ENCODE measurements at places on chromosomes 7 and 10.
A peak's percentile ranks its signal among the peaks of the same experiment; 100 is the strongest.

DNA sequence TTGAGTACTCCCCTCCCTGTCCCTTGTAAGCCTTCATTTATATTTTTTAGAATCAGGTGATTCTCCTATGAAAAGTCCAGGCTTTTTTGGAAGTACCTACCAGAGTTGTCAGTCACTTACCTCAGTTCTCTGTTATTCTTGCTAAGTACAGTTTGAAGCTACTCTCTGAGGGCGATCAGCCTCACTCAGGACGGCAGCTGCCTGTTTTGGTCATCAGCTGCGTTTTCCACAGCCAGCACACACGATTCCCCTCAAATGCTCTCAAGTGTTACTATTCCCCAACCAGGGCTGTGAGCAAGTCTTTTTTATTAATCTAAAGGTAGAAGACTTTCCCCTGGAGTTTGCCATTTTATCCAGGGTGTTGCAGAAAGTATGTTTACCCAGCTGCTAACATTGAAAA lies 328.6 kb downstream of the SUGCT start:
- DNase-seq: no peak

- DNase-seq: no peak
These were observed 203.9 kb upstream of the GPR26 start for GRCh38 chr10:123462246-123462645.

DNA sequence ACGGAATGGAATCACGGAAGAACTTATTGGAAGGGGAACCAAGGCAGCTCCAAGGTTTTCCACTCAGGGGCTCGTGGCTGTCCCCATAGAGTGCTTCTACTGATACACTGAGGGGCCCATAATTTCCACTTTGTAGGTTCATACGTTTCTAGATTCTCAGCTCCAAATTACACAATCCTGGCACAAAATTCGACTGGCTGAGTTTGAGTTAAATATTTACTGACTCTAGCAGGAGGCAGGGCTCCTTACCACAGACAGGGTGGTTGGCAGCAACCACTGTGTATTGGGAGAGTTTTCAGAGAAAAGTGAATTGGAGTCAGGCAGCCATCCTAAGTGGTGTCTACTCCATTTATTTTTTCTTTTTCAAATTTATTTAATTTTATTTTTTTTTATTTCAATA lies 55.4 kb upstream of the SEC61G start:
- DNase-seq: no peak

DNA sequence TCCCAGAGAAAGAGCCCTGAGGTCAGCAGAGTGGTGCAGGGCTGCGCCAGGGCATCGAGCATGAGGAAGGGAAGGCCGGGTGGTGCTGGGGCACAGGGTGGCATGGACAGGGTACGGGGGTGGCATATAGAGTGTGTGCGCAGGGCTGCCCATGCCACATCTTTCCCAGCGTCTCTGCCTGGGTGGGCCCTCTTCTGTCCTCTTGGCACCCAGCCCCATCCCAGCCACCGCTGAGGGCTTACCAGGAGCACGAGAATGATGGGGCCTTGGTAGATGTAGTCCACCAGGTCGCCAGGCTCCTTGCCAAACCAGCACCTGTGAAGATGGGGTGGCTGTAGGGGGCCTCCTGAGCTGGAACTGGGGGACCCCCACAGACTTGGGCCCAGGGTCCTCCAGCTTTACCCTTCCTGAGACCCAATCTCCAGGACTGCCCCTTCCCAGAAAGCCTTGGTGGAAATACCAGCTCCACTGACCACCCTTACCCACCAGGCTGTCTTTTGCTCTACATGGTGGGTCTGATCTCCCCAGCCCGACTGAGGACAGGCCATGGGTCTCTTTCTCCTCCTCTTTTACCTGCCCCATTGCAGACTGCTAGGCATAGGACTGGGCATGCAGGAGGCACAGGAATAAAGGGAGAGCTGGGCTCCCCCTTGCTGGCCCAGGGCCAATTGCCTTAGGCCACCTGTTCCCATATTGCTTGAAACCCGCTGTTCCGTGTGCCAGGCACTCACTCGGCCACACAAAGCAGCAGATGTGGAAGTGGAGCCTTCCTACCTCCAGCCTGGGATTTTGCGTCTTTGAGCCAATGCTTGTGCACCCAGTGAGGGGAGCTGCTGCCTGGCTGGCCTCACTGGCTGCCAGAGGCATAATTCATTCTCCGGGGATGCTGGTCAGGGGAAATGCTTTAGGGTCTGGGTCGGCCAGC lies 21.7 kb downstream of the CRHR2 start:
- no peak for DNase-seq

- no peak for DNase-seq
These were observed 125.8 kb downstream of the ABLIM1 start for GRCh38 chr10:114532226-114532625.

- DNase-seq: no peak
These were observed 40.1 kb downstream of the PARP12 start for GRCh38 chr7:140022582-140023211.

DNA sequence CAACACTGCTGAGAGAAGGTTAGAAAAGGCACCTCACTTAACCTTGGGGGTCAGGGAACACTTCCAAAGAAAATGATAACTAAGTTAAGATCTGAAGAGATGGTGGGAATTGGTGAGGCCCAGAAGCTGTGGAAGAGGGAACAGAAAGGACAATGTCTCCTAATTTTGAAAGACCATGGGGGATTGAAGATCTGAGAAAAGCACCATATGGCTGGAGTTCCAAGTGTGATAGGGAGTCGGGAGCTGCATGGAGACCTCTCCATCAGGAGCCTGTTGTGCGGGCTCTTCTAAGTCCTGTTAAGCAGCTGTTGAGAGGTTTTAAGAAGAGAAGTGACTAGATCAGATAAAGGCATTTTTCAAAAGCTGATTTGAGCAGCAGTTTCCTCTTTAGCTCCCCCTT lies 254.3 kb downstream of the CDK14 start:
- DNase-seq: no peak

DNA sequence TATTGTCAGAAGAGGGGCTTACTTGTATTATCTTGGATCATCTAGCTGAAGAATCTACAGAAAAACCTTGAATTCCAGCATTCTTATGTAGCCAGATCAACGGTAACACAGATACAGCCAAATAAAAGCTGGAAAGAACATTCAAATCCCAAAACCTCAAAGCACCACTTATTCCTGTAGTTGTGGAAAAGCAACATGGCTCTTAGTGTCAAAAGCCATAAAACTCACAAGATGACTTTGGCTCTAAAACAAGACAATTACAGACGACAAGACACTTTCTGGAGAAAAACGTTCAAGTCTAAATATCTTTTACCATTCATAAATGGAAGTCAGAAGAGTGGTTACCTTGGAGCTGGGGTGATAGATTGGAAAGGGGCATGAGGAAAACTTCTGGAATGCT lies 173.0 kb downstream of the HERPUD2 start:
- no peak for DNase-seq

DNA sequence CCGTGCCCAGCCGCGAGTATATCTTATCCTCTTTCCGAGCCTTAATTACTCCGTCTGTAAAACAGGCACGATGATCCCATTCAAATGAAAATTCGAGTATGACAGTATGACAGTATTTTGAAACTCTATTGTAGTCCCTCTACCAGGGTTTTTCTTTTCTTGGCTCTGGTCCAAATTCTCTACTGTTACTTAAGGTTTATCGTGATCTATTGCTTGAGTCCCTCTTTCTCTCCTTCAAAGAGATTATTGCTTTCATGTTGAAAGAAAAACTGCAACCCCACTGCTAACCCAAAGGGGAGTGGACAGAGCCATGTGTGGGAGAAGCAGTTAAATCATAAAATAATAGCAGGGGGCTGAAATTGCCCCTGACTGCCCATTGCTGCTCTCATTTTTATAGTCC lies 1156.6 kb upstream of the AUTS2 start:
- no peak for DNase-seq

GRCh38 chr10:118276204-118276603 lies 65.9 kb downstream of the FAM204A start:
- DNase-seq: no peak

DNA sequence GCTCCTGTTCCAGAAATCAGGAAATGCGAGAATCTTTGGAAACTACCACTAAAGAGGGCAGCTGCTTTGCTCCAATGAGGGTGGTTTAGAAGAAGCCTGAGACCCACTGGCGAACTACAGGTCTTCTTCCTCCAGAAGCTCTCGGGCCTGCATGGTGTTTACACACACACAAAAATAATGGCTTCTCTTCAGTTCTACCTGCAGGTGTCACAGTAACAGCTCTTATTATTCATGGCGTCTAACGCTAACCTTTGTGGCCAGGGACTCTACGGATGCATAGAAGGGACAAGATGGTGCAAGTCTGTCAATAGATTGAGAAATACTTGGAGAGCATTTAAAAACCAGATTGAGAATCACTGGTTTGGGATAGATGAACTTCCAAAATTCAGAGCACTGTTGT lies 22.4 kb downstream of the GPR141 start:
- DNase-seq: no peak

DNA sequence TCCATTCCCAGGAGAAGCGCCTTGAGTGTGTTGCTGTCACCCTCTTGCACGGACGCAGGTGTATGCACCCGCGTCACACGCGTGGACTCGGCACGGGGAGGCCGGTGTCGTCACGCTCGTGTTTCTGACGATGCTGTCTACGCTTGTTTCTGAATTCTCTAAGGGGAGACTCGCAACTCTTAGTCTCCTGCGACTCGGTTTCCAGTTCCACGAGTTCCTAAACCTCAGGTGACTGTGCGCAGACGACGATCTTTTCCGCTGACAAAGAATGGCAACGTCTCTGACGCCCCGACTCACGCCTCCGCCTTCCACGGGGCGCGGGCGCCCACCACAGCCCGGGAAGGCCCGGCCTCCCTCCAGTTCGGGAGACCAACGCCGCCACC lies 579 bp downstream of the IDI1 start:
- no peak for DNase-seq

DNA sequence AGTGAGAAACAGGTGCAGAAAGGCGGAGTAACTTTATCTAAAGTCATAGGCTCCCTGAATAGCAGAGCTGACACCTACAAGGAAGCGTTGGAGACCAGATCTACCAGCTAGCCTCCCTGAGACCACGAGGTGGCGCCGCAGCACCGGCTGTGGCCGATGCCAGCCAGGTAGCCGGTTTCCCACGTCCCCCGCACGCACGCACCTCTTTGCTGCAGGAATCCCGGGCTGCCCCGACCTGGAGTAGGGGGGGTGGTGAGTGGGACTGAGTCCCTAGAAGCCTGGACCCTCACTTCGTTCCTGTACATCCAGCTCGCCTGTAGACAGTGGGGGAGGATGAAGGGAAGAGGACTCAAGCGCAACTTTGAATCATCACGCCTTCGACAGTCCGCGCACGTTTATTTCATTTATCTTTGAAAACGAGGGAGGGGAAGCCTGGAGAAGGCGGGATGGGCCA lies 3.7 kb downstream of the ELOVL3 start:
- DNase-seq: peak; percentile 86

DNA sequence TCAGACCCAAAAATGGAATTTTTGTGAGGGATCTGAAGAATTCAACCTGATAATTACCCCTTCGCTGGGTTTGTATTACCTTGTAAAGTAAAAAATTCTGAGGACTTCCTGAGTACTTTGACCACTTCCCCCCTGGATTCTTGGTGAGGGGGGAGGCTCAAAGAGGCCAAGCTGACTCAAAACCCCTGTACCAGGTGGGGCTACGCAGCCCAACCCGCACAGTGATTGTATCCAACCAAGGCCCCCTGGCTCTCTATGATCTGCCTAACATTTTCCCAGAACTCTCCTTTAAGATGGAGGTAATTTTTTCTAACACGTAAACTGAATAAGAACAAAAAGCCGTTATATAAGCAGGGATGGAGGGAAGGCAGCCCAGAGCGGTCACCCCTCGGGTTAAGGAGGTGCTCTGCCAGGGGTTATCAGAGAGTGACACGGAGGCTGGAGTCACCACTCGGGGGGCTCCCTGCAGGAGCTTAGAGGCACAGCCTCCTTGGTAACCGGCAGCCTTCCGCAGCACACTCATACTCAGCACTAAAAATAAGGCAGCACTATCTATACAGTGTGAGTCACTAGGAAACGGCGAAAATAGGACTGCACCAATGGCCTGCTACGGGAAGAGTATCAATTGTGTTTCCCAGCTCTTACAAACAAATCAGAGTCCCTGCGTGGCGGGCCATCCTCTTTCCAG lies 255.4 kb downstream of the ELMO1 start:
- DNase-seq: no peak

DNA sequence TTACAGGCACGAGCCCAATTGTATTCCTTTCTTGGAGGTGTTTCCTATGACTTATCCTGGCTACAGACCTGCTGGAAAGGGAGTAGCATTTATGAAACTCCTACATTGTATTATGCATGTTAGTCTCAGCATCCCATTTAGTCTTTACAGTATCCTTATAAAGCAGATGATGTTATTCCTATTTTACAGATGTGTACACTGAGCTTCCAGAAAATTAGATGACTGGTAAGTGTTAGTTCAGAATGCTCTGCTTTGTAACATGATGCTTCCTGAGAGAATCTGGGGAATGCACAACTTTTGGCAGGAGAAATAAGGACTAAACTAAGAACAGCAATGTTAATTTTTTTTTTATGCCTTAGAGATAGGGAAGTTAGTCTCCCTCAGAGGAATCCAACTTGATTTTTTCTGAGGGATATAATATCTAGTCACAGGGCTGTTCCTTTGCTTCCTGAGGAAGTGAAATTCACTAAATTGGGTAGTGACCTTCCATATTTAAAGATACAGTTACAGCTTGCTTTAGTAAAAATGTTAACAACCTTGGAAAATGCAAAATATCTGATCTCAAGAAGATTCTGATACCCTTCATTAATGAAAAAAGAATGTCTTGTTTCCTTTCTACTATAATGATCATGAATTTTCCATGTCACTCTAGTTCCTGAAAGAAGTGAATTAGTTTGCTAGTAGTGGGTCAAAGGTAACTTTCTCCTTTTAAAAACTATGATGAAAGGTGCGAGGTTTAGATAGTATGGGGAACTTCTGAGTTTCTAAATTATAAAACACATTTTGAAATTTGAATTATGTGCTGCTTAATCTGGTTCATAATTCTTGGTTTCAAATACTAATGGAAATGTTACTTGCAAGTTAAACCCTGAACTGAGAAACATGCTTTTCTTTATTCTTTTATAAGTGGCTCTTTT lies 194.0 kb upstream of the PRPS1L1 start:
- no peak for DNase-seq

DNA sequence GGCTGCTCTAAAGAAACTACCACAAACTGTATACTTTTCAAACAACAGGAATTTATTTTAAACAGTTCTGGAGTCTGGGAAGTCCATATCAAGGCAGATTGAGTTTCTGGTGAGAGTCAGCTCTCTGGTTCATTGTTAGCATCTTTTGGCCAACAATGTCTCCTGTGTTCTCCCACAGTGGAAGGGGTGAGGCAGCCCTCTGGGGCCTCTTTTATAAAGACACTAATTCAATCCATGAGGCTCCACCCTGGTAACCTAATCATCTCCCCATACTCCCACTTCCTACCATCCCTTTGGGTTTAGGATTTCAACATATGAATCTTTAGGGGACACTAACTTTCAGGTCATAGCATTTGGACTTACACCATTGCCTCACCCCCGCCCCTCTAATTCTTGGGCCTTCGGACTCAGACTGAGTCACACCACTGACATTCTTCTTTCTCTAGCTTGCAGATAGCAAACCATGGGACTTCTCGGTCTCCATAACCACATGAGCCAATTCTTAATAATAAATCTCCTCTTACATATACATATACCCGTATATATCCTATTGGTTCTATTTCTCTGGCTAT lies 64.3 kb upstream of the ANTXRL start:
- no peak for DNase-seq

GRCh38 chr10:130638991-130639390 lies 502.8 kb downstream of the GLRX3 start:
- DNase-seq: no peak

GRCh38 chr7:4260867-4261600 lies 421.1 kb upstream of the FOXK1 start:
- DNase-seq: no peak

All from stimulated activated CD4-positive, alpha-beta T cell treated with anti-CD3 and anti-CD28 coated beads, Interleukin-12 subunit alpha, Interleukin-12 subunit beta, amount 100 ng/mL, for 4 hours (primary cell).